CD4-positive, alpha-beta T cell treated with Interleukin-1 beta for 1 hour (primary cell): ENCODE measurements at places on chromosomes 11 and 22.

DNA sequence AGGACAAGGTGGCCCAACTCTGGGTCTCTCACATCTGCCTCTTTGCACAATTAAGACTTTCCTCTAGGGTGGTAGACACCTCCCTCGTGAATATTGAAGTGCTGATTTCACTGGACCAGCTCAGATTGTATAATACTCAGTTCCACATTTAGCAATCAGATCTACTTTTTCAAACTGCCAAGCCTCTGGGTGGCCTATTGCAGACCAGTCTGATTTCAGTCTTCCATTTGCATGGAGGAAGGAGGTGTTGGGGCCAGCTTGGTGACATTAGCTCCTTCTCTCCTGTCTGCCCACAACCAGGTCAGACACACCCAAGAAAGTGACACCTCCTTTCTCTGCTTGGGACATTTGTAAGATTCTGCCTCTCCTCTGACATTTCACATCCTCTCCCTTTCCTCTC lies 78.2 kb downstream of the PPFIBP2 start:
- DNase-seq, result no peak

DNA sequence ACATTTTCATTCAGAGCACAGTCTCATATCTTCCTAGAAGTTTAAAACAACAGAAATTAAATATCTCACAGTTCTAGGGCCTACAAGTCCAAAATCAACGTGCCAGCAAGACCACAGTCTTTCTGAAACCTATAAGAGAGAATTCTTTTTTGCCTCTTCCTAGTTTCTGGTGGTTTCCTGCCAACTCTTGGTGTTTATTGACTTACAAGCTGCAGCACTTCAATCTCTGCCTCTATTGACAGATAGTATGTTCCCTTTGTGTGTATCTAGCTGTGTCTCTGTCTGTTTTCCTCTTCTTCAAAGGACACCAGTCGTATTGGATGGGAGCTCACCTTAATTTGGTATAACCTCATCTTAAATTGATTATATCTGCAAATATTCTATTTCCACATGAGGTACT lies 347.5 kb downstream of the DCDC1 start:
- DNase-seq, result no peak

DNA sequence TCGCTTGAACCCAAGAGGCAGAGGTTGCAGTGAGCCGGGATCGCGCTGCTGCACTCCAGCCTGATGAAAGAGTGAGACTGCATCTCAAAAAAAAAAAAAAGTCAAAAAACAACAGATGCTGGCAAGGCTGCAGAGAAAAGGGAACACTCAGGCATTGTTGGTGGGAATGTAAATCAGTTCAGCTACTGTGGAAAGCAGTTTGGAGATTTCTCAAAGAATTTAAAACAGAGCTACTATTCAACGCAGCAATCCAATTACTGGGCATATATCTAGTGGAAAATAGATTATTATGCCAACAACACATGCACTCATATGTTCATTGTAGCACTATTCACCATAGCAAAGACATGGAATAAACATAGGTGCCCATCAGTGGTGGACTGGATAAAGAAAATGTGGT lies 89.7 kb downstream of the EFCAB6 start:
- DNase-seq, result no peak

GRCh38 chr11:120778685-120779490 lies 245.0 kb upstream of the TBCEL start:
- no peak for DNase-seq

- DNase-seq, result no peak
Measured at GRCh38 chr11:24496736-24497725, at the start of gene LUZP2. Gene LUZP2, plus strand, starts transcription at chr11:24497053.

- no peak for DNase-seq
Measured at GRCh38 chr11:82811369-82811768, 77.7 kb upstream of the FAM181B start.

GRCh38 chr11:12242966-12243365 lies 132.6 kb downstream of the MICAL2 start:
- DNase-seq, result no peak

DNA sequence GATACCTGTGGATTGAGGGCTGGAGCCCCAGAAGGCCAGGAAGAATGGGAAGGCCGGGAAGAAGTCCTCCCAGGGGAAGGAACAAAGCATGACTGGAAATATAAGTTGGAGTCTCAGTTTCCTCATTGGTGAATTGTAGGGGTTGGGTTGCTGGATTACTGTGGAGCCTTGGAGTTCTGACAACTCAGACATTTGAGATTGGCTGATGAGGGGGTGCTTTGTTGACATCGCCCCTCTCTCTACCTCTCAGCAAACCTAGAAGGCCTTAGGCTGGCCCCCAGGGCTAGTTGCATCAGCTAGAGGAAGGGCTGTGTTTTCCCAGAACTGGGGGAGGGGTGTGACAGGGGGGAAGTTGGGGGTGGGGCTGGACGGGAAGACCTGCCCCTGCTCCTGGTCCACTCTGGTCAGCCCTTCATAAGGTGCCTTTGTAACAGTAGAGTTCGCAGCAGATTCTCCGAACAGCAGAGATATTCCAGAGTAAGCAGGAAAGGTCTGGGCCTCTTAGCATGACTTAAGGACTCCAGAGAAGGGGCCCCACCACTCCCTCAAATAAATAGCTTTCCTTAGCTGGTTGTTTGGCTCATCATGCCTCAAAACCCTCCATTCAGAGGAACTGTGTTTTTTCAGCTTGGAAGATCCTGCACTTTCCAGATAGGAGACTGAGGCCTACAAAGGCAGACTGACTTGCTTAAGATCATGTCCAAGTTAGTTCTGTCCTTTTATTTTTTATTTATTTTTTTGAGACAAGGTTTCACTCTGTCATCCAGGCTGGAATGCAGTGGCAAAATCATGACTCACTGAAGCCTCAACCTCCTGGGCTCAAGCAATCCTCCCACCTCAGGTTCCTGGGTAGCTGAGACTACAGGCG lies 12.5 kb upstream of the THRSP start:
- DNase-seq, result no peak

GRCh38 chr22:19477321-19478044 lies 1.5 kb downstream of the UFD1 start:
- DNase-seq, result no peak

DNA sequence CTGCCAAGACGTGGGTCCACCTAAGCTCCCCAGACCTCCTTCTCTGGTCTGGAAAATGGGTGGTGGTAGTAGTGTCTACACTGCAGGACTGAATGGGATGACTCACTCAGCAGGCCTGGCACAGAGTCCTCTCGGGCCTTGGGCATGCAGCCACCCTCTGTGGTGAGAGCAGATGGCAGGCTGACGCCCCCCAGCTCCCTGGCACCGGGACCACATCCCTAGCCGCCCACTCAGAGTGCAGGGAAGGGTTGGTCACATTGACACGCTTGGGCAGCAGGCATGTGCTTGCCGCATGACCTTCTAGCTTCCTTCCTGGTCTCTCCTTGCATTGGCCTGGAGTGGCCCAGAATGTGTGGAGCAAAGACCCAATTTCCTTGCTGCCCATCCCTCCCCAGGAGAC lies 30.7 kb upstream of the PRODH start:
- no peak for DNase-seq
